ENCODE measurements at places on chromosomes 6 and 20.

GRCh38 chr6:3714768-3715167, 36.7 kb downstream of the PXDC1 start:
- ATAC-seq = no peak

GRCh38 chr6:139757784-139758183, 383.3 kb upstream of the CITED2 start:
- no peak for ATAC-seq

- ATAC-seq = no peak
Measured at GRCh38 chr6:20909621-20910020, 375.4 kb downstream of the CDKAL1 start.

DNA sequence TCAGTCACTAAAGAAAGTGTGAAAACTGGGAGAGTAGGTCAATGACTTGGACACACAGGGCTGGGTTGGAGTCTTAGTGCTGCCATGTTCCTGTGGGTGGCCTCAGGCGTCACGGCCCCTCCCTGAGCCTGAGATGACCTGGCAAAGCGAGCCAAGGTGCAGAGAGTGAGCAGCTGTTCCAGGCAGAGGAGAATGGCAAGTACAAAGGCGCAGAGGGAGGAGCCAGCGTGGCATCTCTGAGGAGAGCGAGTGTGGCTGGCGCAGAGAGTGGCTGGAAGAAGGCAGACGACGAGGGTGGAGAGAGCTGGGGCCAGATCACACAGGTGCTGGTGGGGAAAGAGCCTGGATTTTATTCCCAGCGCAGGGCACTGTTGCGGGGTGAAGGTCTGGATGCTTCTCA, 20.6 kb upstream of the CHMP4B start:
- no peak for ATAC-seq

- ATAC-seq = no peak
Measured at GRCh38 chr6:113763311-113763766, 93.8 kb upstream of the MARCKS start.

DNA sequence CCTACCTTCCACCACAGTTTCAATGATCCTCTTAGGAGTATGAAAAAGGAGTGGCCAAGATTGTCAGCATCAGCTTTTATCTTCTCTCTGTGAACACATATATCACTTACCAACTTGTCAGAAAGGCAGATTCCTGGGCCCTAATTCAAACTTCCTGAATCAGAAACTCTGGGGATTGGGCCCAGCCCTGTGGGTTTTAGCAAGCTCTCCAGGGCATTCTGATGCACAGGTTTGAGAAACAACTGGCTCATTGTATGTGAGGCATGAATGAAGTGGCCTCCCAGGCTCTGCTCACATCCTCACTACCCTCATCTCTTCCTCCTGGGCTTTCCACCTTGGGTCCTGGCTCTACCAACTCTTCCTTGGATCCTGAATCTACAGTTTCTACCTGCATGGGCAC, 13.2 kb upstream of the THBD start:
- no peak for ATAC-seq

DNA sequence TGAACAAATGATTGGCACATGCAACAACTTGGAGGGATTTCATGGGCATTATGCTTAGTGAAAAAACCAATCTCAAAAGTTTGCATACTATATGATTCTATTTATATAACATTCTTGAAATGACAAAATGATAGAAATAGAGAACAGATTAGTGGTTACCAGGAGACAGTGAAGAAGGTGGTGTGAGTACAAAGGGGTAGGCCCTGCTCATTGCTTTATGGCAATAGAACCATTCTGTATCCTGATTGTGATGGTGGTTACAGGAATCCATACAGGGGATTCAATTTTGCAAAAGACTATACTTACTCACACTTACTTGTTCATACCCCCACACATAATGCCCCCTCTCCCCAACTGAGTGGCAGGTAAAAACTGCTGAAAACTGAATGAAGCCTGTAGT, 30.2 kb upstream of the LAMA4 start:
- no peak for ATAC-seq

DNA sequence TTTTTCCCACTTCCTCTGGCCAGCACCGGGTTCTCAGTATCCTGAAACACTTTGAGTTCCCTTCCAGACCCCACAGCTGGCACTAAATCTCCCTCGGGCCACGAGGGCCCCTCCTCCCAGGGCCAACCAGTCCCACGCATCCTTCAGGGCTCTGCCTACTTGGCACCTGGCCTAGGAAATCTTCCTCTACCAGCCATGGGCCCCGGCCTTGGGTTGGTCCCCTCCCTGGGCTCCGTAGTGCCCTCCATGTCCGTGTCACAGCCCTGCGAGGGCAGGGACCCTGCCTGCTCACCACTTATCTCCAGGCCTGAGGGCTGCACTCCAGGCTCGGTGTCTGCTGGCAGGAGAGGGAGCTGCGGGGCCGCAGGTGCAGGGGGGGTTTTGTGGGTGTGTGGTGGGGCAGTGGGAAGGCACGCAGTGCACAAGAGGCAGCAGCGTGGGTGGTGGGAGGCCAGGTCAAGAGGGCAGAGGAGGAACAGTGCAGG, 48.8 kb upstream of the CDH22 start:
- no peak for ATAC-seq

DNA sequence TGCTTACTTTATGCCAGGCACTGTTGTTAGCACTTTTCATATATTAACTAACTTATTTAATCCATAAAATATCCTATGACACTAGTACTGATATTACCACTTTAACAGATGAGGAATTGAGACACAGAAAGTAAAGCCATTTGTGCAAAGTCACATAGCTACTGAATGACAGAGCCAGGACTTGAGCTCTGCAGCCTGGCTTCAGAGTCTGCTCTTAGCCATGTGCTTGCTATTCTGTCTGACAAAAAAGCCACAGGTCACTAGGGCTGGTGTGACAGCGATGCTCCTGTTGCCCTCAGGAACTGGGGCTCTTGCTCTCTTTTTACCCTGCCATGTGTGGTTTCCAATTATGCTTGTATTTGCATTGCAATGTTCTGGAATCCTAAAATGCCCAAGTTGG, 44.7 kb upstream of the RNF8 start:
- no peak for ATAC-seq

GRCh38 chr6:20833881-20834515, 299.7 kb downstream of the CDKAL1 start:
- no peak for ATAC-seq

DNA sequence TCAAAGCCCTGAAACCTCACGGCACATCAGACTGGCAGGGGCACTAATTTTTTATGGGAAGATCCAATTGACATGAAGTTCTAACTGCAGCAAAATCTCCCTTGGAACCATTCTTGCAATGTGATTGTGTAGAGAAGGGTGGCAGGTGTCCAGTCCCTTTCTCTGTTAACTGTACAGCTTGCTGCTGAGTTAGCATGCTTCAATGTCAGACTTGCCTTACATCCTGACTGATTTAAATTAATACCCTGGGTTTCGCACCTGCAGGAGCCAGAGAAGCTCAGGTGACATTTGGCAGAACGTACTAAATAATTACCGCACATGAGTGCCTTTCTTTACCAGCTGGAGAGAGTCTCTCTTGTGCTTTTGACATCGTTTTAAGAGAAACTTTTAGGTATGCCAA, 123.0 kb downstream of the DOK5 start:
- ATAC-seq = no peak

DNA sequence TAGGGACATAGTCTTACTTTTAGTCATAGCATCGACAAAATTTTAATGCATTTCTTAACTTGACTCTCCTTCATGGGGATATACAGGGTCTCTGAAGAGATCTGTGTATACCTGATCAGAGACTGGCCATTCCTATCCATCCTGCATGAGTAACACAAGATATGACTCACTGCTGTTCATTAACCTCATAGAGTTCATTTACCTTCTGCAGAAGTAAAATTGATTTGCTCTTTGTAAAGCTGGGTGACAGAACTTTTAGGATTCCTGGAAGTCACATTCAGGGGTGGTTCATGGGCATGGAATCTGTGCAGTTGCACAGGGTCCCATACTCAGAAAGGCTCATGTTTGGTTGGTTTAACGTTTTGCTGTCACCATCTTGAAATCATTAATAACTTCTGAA, 53.2 kb downstream of the PDE7B start:
- no peak for ATAC-seq

- ATAC-seq = peak; percentile 96
Measured at GRCh38 chr6:137102851-137103492, 58.2 kb upstream of the IL20RA start.

DNA sequence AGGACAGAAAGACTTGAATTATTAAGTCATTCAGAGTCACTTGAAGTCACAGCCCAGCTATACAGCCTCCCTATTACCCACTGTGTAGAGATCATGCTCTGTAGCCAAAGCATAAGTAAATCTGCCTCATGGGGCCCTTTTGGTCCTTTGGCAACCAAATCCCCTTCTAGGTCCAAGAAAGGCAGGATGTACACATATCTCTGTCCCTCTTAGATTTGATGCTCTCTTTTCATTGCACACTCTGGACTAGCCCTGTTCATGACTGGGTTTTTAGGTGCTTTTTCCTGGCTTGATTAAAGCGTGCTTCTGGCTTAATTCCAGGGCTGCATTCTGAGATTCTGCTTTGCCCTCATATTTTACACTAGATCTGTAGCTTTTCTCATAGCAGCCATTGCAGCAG, 296.8 kb downstream of the TENT5A start:
- ATAC-seq = no peak

GRCh38 chr6:166269301-166270039, 38.7 kb downstream of the PRR18 start:
- no peak for ATAC-seq

- no peak for ATAC-seq
Measured at GRCh38 chr6:466564-466963, 75.0 kb downstream of the IRF4 start.

GRCh38 chr6:42337985-42338743, 113.6 kb downstream of the TRERF1 start:
- ATAC-seq = no peak

- ATAC-seq = no peak
Measured at GRCh38 chr20:33281550-33282146, 1.4 kb upstream of the BPIFB1 start.

DNA sequence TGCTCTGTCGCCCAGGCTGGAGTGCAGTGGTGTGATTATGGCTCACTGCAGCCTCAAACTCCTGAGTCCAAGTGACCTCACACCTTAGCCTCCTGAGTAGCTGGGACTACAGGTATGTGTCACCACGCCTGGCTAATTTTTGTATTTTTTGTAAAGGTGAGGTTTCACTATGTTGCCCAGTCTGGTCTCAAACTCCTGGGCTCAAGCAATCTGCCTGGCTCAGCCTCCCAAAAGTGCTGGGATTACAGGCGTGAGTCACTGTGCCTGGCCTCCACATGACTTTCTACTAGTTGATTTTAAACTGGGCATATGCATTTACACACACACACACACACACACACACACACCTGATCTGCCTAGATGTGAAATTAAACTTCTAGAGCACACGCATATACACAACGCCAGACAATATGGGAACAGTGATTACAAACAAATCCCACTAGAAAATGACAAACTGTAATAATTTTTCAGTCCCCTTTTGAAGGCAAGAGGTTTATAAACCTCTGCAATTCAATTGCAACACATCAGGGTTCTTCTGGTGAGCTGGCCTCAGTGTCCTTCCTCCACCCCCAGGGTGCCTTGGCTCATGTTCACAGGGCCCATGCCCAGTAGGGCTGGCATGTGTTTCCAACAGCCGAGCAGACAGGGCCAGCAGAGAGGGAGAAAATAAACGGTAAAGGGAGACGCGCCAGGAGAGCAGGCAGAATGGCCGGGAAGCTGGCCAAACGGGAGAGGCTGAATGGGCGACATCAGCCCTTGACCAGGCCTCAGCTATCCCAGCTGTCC, 31.2 kb downstream of the PARD6B start:
- no peak for ATAC-seq

GRCh38 chr6:55774286-55775028, 100.9 kb downstream of the BMP5 start:
- no peak for ATAC-seq

- ATAC-seq = no peak
Measured at GRCh38 chr6:109595998-109596397, 95.0 kb downstream of the AK9 start.

GRCh38 chr20:62922451-62922921, 3.8 kb downstream of the DIDO1 start:
- no peak for ATAC-seq

DNA sequence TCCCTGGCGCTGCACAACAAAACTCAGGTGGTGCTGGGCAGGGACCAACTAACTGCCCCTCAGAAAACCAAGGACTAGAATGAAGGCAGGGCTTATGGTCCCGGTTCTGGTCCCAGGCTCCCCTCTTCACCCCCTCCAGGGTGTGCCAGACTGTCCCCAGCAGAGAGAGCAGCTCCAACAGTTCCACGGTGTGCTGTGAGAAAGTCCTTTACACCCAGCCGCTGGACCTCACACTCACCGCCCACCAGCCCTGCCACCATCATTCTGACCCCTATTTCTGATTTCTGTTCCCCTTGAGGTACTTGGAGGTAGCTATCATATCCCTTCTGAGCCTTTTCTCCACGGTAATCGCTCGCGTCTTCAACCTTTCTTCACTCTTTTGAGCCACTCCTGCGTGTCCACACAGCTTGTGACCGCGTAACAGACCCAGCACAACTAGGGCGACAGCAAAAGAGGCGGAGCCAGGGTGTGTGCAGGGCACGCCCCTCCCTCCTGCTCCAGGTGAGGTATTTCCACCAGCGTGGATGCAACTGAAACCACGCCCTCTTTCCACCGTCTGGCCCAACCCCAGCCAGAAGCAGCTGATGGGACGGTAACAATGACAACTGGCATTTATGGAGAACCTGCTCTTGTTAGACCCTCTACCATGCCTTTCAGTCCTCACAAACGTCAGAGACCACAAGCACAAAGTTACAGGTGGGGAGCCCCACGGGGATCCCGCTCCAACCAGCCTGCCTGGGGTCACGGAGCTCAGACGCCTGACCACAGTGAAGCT, 2.3 kb downstream of the PXDC1 start:
- no peak for ATAC-seq

DNA sequence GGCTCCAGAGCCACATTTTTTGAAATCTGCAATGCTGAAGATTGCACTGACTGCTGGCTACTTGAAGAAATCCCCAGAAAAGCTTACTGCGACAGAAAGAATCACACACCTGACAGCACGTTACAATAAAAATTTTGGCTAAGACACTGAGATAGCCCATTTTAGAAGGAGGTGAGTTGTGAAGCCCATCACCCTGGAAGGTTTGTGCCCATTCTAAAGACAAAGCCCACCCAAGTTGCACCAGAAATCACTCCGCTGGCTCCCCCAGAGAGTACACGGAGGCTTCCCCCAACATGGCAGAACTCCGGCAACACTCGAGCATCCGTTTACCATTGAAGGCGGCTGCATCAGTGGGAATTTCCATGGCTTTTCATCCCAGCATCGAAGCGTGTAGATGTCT, 29.4 kb downstream of the LPA start:
- peak; percentile 50 for ATAC-seq

- ATAC-seq = no peak
Measured at GRCh38 chr6:125095580-125096301, 57.8 kb upstream of the TPD52L1 start.

- ATAC-seq = no peak
Measured at GRCh38 chr6:137975188-137975940, 108.3 kb downstream of the TNFAIP3 start.
